ENCODE measurements at places on chromosomes 2 and 18. TPM values are rescaled to one million over a fixed set of nuclear protein-coding genes. Genes with fewer than 3 reads are reported as not detected.

Gene ARHGEF33
- total RNA-seq: 0.23 TPM

Gene ELOA2
- total RNA-seq: not detected

Gene SOX11
- total RNA-seq: not detected

Gene OSBPL6
- 7.6 TPM for total RNA-seq

Gene FSHR
- not detected for total RNA-seq

Gene PSMA8
- not detected for total RNA-seq

DNA sequence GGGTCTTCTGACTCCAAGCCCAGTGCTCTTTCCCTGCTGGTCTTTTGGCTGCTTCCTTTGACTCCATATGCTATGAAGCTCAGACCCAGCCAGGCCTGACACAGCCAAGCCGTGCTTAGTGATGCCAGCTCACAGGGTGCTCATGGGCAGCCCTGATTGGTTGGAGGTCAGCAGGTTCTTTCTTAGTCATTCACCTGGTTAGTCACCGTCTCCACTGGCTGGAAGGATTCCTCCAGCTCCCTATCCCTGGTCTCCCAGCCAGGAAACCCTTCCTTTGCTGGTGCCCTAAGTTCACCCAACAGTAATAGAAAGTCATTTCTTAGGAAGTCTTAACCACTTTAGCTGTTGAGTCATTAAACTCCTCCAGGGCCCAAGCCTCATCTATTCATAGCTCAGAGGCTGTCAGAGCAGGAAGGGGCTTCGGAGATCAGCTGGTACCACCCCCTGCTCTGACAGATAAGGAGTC lies 3.9 kb downstream of the KCNK3 start:
- peak; percentile 98 for DNase-seq

DNA sequence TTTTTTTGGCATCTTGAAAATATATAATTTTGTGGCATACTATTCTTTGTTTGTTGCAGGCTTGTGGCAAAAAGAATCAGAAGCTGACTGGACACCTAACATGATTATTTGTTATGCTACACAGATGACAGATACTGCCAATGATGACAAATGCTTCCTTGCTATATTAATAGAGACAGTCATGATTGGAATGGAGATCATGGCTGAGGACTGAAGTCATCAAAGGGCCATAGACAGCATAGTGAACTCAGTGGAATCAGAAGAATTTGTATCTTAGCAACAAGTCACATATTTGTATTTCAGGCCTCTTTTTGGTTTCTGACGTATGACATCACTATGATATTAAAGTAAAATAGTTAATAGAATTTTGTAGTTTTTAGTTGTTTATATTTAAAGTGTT lies 1003.8 kb upstream of the DDX18 start:
- DNase-seq: no peak

- DNase-seq: no peak
These were observed 336.7 kb downstream of the LPIN1 start for GRCh38 chr2:12083081-12083581.

GRCh38 chr2:174631009-174631981 lies 33.7 kb upstream of the WIPF1 start:
- DNase-seq: peak; percentile 93

- no peak for DNase-seq
These were observed 85.0 kb downstream of the LIPG start for GRCh38 chr18:49646873-49647272.

DNA sequence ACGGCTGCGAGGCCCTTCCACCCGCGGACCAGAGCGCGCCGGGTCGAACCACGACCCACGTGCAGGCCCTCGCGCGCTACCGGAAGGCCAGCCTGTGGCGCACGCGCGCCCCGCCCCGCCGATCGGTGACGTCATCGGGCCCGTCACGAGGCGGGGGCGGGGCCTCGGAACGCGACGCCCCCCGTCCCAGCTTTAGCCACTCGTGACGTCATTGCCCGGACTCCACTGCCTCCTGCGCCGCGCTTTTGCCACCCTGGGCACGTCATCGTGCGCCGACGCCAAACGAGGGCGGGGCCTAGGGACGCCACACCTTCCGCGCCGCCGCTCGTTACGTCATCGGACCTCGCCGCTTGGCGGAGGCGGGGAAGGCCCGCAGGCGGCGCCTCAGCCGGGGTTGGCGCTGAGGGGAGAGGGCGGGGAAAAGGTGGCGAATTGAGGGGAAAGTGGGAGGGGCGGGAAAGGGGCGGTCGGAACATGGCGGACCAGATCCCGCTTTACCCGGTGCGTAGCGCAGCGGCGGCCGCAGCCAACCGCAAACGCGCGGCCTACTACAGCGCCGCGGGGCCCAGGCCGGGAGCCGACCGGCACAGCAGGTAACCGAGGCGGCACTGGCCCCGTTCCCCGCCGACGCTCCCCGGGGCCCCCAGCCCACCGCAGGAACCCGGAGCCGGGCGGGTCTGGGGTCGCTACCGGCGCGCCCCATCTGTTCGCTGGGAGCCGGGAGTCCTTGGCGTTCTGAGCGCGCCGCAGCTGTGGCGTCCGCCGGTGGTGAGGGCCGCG lies at the start of gene ATP9B:
Gene ATP9B, plus strand, starts transcription at position 458 of the 780 bp plus-strand sequence. Its CDS starts 17 bp downstream, at position 475.
- peak; percentile 95 for DNase-seq

- no peak for DNase-seq
These were observed 152.6 kb upstream of the KYNU start for GRCh38 chr2:142724713-142725349.

- peak; percentile 64 for DNase-seq
These were observed 41.0 kb upstream of the ACTR3 start for GRCh38 chr2:113848758-113849415.

DNA sequence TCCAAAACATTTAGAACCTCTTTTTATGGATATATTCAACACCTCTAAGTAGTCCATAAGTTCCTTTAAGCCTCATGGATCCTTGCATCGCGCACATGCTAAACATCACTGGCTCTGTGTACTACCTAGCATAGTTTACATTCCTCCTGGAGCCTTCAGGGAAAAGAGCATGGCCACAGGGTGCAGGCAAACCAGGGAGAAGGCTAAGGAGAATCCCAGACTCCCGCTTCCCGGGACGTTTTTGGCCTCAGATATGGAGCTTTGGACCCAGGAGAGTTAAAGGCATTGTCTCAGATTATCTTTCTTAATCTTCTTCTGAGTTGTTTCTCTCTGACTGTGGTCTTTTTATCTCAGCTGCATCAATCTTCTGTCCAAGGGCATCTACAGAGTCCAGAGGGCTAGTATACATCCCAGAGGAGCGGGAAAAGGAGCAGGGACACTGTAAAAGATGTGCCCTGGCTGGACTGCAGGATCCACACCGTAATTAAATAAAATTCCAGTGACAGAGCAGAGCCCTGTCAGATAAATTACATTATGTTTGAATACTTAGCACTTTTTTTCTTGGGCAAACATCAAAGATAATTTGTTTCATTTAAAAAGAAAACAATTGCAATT lies 36.9 kb downstream of the RIT2 start:
- no peak for DNase-seq

DNA sequence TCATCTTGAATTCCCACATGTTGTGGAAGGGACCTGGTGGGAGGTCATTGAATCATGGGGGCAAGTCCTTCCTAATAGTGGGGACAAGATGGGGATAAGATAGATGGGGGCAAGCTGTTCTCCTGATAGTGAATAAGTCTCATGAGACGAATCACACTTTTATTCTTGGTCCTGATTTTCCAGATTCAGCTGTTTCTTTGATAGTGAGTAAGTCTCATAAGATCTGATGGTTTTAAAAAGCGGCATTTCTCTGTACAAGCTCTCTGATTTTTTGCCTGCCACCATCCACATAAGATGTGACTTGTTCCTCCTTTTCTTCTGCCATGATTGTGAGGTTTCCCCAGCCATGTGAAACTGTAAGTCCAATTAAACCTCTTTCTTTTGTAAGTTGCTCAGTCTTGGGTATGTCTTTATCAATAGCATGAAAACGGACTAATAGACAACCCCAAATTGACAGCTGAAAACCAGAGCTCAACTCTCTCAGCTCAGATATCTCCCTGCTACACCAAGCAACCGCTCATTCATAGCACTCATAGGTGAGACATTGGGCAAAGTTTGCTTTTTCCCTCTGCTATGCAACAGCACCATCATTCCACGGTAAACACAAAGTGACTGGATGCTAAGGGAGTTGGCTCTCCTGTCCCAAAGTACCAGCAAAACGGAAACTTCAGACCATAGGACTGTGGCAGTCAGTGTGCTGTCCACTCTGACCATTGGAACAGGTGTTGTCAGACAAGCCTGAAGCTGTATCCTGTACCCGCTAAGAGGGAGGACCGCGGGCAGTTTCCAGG lies 44.9 kb upstream of the TBC1D8 start:
- no peak for DNase-seq

DNA sequence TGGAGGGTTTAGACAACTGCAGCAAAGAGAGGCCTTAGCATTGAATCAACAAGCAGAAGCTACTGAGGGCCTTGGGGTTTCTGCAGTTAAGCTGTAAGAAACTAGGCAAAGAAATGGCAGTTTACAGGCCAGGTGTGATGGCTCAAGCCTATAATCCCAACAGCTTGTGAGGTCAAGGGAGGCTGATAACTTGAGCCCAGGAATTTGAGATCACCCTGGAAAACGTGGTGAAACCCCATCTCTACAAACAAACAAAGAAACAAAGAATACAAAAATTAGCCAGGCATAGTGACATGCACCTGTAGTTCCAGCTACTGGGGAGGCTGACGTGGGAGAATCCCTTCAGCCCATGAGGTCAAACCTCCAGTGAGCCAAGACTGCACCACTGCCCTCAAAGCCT lies 421.6 kb upstream of the CHST9 start:
- no peak for DNase-seq

DNA sequence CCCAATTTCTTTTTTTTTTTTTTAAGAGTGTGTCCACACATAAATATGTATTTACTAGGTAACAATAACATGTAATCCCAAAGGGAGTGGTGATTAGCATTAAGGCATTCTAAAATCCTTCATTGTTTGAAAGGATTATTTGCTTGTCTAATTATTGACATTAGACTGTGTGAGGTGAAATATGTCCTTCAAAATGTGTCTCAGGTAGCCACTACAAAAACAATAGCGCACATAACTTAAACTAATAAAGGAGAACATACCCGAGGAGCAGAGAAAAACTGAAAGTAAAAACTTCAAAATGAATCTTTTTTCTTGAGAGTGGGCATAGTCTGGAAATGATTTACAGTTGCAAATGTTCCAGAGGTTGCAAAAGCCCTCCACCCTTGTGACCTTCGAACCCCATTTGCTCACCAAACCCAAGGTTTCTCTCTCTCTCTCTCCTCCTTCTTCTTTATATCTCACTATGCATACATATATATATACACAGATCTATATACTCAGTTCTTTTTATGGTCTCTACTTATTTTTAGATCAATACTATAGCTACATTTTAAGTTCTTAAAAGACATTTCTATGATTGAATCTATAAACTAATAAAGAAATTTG lies 24.4 kb upstream of the FRZB start:
- no peak for DNase-seq

DNA sequence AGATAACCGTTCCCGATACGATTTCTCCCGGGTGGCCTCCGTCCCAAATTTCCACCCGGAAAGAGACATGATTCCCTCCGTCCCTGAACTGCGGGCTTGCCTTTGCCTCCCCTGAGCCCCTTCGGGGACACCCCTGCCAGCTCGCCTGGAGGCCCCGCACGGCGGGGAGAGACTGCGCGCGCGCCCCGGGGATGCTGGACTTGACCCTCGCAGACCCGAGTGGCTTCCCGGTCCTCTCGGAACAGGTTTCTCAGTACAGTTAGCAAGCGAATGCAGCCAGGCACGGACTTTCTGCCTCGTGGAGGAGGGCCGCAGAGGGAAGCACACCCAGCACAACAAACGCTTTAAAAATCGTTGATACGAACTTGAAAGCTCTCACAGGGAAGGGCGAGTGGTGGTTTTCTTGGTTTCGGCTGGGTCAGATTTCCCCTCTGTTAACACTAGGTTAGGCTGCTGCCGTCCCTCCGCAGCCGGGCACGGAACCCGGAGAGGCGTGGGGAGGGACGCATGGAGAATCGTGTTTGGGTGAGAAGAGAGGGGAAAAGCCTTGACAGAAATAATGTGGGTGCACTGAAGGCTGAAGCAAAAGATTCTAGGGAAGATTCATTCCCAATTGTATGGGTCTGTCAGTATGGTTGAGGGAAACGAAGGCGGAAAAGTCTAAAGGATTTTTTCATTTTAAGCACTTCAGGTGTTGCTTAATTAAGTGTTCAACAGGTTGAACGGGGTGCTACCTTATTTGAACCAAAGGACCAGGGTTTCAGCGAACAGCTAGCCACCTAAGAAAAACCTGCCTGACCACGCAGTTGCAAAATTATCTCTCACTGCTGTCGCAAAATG lies 916 bp downstream of the TNFRSF11A start:
- DNase-seq: no peak

DNA sequence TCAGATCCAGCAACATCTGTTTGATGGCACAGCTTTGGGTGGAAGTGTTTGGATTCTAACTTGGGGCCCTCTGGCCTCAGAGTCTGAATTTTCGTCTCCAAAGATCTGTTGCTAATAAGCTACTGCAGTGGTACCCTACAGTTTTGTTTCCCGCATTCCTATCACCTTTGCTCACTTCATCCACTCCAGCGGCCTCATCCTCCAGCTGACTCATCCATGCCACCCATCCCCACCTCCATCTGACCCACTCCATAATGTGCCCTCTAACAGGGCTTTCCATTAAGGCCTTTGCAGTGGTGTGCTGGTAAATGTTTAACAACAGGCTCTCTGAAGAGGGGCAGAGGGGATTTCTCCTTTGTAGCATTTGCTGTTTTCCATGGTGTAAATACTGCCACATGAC lies 225.5 kb downstream of the TGIF1 start:
- peak; percentile 26 for DNase-seq

DNA sequence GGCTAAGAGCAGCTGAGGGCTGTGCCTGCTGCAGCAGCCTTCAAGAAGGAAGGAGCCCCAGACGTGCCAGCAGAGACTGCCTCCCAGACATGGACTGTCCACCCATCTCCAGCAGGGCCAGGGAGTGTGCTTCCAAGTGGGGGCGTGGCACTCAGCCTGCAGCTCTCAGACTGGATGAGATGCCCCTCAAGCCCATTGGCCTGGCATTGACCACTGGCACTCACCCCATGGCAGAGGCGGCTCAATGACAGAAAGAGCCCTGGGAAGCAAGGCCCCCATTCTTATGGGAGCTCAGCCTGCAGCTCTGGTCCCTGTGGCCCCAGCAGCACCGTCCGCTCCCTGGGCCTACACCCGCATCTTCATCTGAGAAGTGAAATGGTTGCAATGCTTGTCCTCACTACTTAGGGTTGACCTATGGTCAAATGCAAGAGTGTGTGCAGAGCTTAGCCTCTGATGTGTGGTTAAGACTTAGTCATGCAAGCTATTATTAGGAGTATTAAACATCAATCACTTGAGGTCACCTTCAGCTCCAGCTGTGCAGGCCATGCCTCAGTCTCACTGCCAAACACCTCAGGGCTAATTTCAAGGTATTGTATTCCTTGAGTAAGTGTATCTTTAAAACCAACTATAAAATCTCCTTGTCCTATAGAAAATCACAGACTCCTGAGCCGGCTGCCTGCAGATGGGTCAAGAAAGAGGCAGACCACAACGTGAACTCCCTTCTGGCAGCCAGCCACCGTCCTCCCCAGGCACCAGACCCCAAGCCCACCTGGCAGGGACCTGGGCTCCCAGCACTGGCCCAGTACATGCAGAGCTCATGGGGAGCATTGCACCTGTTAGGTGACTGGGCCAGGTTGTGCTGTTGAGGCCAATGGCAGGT lies 194.8 kb downstream of the NDUFA10 start:
- no peak for DNase-seq

Data from HFFc6 (cell line).